ENCODE measurements at places on chromosomes 2 and 18. TPM values are rescaled to one million over a fixed set of nuclear protein-coding genes. Genes with fewer than 3 reads are reported as not detected.

GRCh38 chr2:7437716-7438632 lies 520.8 kb downstream of the RNF144A start:
- no peak for DNase-seq

DNA sequence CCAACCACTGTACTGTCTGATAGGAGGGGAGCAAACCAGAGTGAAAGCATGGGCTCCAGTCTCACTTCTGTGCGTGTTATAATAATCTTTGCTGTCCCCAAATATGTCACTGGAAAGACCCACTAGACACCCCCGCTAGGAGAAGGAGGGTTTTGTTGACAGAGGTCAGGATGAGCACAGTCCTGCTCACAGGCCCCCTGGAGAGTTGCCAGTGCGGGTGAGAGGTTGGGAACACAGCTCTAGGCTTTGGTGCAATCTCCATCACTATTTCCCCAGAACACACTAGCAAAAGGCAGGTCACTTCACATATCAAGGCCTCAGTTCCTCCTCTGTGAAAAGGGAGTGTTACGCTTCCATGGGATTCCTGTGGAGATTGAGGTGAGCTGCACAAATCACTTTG lies 9.7 kb downstream of the XDH start:
- peak; percentile 58 for DNase-seq

GRCh38 chr2:120346667-120347358 lies 877 bp downstream of the INHBB start:
- no peak for DNase-seq

DNA sequence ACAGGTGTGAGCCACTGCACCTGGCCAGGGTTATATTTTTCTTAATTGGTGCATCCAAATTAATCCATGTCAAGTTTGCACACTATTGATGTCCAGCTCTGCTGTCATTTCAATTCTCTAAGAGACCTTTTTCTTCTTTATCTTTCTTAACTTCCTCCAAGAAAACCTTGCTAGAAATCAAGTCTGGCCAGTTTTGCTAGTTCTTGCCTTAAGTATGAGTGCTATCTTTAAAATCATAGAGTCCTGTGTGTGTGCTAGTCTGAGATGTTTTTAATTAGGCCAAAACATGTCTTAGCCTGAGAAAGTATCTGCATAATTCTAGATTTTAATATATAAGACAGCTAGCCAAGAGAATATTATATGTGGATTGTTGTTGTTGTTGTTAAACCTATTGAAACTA lies 56.2 kb upstream of the SLC39A10 start:
- DNase-seq, result no peak

DNA sequence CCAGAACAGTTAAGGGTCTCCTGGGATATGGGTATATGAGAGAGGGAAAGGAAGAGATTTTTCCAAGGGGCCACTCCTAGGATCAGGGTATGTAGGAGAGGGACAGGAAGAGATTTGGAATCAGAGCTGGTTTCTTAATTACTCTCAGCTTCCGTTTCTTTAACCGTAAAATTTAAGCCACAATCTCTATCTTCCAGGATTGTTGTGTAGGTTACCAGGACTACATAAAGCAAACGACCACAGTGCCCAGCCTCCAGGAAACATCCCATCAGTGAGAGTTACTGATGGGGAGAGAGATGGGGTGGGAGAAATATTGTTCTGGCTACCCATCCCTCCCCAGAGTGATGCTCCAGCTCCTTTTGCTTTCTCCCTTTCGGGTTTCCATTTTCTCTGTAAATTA lies 114.6 kb upstream of the THUMPD2 start:
- DNase-seq, result no peak

The CPO gene
- 0.07 TPM for polyA plus RNA-seq
